HuH-7 (cell line): ENCODE measurements at places on chromosomes 4 and X.

- DNase-seq = no peak
Observed at GRCh38 chr4:33649015-33649414, 2595.3 kb downstream of the ARAP2 start.

GRCh38 chr4:107586371-107586770, 133.7 kb downstream of the PAPSS1 start:
- DNase-seq = no peak

DNA sequence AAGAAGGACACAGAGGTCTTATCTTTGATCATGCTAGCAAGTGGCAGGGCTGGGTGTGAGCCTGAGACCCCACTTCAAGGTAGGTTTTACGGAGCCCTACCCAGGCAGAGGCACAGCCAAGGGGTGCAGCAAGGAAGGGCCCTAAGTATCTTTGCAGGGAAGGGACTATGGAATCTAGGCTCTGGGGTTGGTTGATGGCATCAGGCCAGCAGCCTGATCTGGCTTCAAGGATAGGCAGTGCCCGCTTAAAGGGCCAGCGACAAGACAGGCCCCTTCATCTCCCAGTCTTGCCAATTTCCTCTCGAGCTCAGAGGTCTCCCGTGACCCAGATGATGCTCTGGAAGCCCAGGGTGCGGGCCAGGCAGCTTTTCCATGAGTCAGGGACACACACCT, 5.8 kb downstream of the ABLIM2 start:
- DNase-seq = no peak

GRCh38 chr4:122845760-122846159, 19.1 kb downstream of the FGF2 start:
- DNase-seq = no peak

- peak; percentile 31 for DNase-seq
Observed at GRCh38 chr4:38209654-38210053, 249.5 kb downstream of the PTTG2 start.

- no peak for DNase-seq
Observed at GRCh38 chr4:185219551-185220344, 10.3 kb downstream of the SNX25 start.

DNA sequence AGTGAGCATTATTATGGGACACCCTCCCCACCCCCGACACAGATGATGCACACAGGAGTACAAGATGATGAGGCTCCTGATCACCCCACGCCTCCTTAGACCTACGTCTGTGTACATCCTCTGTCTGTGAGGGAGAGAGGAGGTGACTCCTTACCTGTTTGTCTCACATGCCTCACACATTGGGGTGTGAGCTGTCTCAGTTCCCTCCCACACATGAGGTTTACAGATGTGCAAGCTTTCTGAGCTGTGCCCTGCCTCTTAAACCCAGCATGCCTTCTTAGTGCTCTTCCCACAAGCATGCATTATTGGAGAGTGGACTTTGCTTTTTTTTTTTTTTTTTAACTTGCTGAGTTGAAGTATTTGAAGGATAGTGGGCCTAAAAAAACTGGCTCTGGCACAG, 76.7 kb downstream of the CLCN5 start:
- DNase-seq = no peak

GRCh38 chrX:120664081-120664480, 34.2 kb upstream of the C1GALT1C1 start:
- no peak for DNase-seq

- no peak for DNase-seq
Observed at GRCh38 chrX:65997978-65998717, 41.7 kb downstream of the VSIG4 start.

- no peak for DNase-seq
Observed at GRCh38 chr4:114509340-114509739, 89.3 kb upstream of the UGT8 start.

GRCh38 chrX:11423362-11423818, 130.2 kb downstream of the AMELX start:
- DNase-seq = no peak

- no peak for DNase-seq
Observed at GRCh38 chr4:184907216-184907615, 81.4 kb upstream of the ACSL1 start.

- no peak for DNase-seq
Observed at GRCh38 chr4:1508161-1509160, 102.2 kb upstream of the NKX1-1 start.

- DNase-seq = no peak
Observed at GRCh38 chr4:94877973-94878372, 120.2 kb downstream of the BMPR1B start.

GRCh38 chr4:3297066-3297859, 4.4 kb downstream of the RGS12 start:
- DNase-seq = no peak

DNA sequence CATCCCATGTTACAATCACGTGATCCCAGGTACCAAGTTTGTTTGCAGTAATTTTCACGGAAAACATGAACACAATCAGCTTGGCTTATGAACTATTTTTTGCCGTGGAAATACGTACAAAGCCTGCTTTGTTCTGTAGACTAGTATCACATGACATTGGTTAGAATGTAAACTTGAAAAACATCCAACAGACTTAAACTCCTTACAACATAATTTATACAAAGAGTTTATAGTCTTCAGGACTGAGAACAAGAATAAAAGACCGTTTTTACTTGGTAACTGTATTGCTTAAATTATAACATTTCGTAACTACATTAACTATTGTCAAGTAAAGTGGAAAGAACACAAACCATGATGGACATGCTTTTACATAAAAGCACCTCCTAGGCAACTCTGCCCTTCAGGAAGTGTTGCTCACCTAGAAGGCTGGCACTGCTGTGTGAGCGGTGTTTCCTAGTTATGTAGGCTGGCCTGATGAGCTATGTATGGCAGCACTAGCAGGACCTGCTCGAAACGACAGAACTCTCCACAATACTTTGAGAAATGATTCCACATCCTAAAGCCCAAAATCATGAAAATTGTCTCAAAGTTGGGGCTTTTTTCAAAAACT, 41.8 kb upstream of the WDR1 start:
- no peak for DNase-seq

DNA sequence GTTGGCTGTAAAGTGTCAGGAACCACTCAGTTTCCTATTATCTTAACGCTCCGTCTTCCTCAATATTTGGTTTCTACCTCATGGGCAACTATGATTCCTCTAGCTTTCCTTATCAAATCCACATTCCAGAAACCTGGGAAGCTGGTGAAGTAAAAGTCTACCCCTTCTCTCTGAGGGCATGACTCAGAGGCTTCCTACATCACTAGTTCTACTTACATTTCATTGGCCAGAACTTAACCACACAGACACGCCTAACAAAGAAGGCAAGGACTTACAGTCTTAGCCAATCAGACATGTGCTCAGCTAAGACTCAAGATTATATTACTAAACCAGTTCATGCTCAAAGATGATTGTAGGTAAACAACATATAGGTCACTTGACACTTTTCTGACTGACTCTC, 30.4 kb downstream of the COX7B2 start:
- no peak for DNase-seq

DNA sequence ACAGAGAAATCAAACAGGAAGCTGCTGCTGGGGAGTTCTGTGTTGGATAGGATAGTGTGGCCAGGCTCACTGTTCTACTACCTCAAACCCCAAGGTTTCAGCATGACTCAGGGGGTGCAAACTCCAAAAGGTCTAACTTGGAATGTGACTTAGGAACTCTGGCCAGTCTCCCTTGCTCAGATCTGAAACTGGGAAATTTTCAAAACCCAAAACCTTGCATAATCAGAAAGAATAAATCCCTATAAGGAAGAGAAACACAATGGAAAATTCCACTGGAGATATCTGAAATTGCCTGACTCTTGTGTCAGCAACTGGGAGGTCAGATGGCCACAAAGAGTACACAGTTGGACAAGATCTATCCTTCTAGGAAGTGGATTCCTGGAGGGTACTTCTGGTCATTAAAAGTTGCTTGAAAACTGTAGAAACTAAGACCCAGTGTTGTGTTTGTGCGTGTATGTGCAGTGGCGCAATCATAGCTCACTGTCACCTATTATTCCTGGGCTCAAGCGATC, 58.0 kb downstream of the PPEF2 start:
- DNase-seq = peak; percentile 36

DNA sequence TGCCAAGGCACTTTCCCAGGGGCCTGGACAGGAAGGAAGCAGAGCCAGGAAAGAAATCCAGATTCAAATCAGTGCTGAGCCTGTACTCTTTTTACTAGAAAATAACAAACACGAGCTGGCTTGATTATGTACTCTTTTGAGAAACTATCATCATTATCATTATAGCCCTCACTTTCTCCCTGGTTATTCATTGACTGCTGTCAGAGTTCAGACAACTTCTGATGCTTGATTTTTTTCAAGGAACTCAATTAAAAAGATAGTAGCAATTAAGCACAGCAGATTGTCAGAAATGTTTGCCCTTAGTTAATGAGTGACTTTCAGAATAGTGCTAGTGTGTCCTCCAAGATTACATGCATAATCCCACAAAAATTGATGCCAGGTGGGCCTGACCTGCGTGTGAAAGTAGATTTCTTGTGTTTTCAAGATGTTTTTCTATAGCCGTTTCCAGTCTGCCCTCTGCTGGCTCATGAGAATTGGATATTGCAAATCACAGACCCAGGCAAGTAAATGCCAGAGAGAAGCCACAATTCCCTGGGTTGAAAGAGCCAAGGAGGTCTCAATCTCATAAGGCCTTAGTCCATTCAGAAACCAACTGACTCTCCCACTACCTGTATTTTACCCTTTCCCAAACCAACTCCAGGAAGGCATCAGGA, 14.3 kb upstream of the PNPLA4 start:
- peak; percentile 1 for DNase-seq

DNA sequence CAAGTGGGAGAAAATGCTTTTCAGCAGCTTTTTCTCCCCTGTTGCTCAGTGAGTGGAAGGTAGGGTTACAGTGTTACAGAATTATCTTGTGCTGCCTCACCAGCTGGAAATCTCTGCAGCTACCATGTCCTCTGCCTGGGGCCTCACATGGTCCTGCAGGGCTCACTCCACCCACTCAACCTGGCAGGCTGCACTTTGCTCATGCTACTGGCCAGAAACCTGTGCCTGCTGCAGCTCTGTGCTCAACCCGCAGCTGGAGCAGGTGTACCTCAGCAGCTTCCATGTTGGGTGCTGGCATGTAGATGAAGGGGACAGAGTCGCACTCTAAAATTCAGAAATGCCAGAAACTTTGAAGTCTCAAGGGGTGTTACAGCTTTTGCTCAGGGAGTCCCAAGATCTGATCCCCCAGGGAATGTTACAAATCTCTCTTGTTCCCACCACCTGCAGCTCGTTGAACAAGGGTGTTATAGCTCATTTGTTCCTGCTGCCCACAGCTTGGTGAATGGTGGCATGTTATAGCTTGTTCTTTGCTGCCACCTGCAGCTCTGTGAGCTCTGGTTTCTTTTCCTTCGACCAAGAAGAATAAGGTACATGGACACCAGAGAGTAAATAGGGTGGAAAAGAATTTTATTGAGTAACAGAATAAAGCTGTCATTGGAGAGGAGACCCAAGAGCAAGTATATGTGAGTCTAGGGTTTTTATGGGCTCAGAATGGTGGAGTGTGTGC, 845.8 kb downstream of the TECRL start:
- no peak for DNase-seq

DNA sequence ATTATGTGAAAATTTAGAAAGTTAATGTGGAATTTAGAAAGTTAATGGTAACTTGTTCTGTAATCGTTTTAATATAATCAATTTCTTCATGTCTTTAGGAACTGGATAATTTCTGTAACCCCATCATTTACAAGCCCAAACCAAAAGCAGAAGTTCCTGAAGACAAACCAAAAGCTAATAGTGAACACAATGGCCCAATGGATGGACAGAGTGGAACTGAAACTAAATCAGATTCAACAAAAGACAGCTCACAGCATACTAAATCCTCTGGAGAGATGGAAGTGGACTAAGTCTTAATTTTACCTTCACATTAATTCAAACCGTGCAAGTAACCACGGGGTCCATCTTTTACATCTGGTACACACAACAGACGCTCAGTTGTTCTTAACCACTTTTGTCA, 48.1 kb upstream of the PLK4 start:
- DNase-seq = no peak

DNA sequence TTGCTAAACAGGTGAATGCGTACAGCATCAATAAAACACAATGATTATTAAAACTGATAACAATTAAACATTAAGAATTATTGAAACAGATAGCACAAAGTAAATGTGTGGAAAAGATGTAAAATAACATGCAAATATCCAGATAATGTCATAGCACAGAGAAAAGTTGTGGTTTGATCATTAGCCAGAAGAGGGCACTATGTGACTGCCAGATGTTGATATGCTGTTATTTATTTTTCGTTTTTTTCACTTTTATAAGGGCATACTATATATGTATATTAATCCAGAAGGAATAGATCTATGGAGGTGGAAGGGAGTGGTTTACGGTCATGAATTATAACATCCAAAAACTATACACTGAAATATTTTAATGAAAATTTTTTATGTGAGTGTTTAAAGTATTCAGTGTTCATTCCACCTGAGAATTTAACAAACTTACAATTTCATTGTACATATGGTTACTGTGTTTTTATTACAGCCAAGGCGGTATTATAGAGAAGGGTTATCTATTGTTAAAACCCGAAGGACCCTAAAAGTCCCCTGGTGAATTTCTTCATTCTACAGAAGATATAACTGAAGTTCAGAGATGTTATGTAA, 211.9 kb upstream of the UGT8 start:
- DNase-seq = no peak

DNA sequence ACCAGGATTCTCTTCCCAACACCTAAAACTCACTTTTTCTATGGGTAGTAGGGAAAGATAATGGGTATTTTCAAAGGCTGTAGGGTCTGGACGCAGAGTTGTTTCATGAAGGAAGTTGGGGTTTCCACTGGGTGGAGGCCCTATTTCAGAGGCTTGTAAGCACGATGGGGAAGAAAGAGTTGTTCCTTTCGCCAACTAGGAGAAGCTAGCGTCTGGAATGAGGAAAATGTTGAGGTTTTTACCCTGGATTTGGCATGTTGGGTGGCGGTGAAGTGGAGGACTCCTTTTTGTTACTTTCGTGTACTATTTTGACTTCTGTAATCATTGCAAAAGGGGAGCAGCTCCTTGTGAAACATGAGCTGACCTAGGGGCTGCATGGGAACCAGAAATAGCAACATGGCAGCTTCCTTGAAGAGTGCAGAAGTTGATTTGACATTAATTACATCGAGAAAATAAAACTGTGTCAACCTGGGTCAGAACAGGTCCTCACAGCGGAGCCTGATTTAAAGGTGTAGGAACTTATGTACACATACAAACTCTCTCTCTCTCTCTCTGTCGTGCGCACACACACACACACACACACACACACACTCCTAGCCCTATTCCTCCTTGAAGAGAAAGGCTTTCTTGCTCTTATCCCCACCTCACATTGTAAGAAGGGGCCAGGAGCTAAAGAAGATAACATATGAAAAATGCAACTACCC, 19.1 kb downstream of the VSIG4 start:
- DNase-seq = no peak

DNA sequence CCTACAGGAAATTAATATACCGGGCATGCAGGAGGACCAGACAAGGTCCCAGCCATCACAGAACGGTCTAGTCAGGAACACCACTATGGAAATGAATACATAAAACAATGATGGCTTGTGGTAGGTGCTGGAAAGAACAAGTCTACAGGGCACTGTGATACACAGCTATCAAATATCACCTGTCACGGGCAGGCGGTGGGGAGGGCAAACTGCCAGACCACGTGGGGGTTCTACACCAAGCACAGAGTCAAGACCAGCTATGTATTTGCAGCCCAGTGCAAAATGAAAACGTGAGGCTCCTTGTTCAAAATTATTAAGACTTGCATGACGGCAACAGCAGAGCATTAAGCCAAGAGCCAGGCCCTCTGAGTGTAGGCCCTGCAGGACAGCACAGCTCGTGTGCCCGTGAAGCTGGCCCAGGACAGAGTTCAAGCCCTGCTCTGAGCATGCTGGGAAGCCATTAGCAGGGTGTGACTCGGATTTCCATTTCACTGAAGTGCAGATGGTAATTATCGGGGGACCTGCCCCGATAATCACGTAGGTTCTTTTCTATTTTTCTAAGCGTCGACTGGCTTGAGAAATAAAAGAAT, 83.6 kb downstream of the JAKMIP1 start:
- no peak for DNase-seq
